CD4-positive, alpha-beta T cell treated with Interleukin-6 at 100 ng/mL for 8 hours (primary cell): ENCODE measurements at places on chromosomes 12 and 14.
A peak's percentile ranks its signal among the peaks of the same experiment; 100 is the strongest.

GRCh38 chr14:76101391-76102379 is 50.0 kb upstream of the GPATCH2L start:
- no peak for DNase-seq

DNA sequence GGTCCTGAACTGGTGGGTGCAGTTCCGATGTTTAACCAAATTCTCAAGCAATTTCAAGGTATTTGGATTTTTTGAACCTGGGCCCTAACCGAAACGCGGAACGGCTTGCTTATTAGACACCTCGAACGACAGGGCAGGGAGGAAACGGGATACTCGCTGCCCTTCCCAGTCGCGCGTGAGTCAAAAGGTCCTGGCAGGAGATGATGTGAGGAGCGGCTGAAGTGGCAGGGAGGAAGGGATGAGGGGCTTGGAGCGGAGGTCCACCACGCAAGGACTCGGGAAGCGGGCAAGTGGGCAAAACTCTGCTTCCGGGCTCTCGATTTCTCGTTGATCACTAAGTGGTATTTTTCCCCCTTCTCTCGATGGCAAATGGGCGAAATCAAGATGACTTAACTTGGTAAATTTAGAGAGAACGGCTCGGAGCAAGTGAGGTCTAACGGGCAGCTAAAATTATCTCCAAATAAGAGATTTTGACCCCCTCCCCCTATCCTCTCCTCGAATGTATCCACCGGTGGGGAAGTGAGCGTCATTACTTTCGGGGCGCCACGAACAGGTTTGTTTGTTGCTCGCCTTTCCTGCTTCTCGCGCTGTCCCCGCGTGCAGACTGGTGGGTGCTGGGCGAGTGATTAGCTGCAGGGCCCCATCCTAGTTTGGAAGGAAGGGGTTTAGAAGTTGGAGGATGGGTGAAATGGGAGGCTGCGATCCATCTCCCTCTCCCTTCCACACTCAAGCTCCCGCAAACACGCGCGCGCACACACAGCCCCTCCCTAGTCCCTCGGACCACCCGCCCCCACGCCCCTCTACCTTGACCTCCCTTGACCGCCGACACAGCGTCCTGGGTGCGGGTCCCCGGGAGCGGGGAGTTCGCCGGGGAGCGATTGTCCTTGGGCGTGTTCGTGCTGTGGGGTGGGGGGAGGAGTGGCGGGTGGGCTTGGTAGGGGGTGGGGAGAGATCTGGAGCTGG is 986 bp upstream of the NTF3 start:
- no peak for DNase-seq

DNA sequence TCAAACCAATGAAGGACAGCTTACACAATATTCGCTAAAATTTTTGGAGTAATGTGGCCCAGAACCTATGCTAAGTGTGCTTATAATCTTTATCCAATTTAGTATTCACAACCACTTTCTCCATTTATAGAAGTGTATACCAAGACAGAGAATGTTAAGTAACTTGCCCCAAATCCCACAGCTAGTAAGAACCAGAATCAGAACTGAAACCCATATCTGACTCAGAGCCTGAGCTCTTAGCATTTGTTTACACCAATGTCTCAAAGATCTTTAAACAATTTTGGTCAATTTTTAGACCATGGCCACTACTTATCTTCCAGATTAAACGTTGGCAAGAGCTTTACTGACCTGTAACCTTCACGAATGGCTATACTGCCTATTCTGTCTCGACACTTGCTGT is 53.0 kb downstream of the PAPLN start:
- no peak for DNase-seq

DNA sequence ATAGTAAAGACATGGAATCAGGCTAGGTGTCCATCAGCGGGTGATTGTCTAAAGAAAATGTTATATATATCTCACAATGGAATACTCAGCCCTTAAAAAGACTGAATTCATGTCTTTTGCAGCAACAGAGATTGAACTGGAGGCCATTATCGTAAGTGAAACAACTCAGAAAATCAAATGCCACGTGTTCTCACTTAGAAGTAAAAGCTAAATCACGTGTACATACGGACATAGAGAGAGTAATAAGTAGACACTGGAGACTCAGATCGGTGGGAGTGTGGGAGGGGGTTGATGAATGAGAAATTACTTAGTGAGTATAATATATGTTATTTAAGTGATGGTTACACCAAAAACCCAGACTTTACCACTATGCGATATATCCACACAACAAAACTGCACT is 266.3 kb upstream of the PPFIA2 start:
- no peak for DNase-seq

DNA sequence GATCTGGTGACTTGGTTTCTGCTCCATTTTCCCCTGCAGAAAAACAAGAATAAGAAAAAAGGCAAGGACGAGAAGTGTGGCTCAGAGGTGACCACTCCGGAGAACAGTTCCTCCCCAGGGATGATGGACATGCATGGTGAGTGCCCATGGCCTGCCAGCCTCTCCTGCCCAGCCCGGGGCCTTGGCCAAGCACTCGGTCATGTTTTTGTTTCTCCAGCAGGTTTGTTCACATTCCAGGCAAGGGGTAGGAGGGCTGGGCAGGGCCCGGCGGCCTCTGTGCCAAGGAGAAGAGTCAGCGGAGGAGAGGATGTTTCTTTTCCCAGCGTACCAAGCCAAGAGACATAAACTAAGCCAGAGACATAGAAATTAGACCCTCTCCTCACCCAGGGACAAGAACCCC is 13.6 kb downstream of the BCL7A start:
- no peak for DNase-seq

GRCh38 chr14:95296966-95297365 is 22.7 kb downstream of the CLMN start:
- no peak for DNase-seq

- no peak for DNase-seq
Measured at GRCh38 chr14:72903716-72904115, 9.8 kb upstream of the DPF3 start.

DNA sequence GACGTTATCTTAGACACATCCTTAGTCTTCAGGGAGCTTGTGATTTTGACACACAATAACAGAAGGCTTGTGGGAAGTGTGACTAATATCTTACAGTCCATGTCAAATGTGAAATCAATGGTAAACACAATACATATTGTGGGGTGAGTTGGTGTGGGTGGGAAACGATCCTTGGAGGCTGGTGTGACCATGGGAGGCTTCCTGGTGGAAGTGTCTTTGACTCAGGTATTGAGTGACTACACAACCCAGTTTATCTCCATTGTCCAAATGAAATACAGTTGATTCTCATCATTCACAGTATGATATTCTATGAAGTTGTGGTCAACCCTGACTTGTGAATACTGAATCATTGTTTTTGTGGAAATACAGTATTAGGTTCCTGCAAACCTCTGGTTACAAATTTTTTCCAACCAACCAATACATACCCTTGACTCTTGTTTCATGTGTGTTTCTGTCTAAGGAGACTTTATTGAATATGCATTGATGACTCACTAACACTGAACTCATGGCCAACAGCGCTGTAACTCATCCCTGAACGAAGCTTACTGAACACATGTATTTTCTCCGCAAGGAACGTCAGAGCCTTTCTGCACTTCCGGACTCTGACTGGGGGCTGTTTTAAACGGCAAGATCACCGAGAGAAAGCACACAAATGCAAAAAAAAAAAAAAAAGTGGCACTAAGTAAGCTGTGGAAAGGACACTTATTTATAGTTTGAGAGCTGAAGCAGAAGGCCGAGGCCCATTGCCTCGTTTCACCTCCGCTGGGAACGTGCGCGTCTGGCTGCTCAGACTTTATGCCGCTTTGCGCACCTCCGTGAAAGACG is 59.0 kb downstream of the CLMN start:
- no peak for DNase-seq

GRCh38 chr12:3645091-3645490 is 107.8 kb downstream of the CRACR2A start:
- DNase-seq: no peak

- DNase-seq: no peak
Measured at GRCh38 chr14:83395321-83395720, 1861.7 kb upstream of the SEL1L start.

DNA sequence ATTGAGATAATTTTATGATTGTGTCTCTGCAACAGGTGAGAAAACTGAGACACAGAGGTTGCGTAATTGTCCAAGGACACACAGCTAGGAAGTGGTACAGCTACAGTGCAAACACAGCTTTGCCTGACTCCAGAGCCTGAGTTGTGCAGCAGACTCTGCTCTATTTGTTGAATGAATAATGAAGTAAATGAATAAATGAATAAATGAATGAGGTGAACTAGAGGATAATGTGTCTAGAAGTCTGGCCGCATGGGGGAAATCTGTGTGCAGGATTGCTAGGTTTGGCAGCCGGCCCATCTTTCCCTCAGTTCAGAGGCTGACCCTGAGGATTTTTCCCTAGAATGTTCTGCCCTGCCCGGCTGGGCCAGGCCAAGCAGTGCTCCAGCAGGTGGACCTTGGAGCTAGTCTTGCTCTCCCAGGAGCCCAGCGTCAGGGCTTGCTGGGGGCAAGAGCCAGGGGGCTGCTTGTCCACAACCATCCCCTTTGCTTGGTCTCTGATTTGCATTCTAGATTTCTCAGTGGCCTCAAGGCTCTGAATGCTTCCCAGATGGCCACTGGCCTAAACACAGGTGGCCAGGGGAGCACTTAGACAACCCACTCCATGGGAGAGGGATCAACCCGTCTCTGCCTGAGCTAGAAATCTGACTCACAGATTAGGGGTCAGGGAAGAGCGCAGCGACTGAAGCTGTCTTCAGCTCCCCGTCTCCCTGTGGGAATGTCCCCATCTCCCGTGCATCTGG is 225.2 kb downstream of the C12orf75 start:
- no peak for DNase-seq

DNA sequence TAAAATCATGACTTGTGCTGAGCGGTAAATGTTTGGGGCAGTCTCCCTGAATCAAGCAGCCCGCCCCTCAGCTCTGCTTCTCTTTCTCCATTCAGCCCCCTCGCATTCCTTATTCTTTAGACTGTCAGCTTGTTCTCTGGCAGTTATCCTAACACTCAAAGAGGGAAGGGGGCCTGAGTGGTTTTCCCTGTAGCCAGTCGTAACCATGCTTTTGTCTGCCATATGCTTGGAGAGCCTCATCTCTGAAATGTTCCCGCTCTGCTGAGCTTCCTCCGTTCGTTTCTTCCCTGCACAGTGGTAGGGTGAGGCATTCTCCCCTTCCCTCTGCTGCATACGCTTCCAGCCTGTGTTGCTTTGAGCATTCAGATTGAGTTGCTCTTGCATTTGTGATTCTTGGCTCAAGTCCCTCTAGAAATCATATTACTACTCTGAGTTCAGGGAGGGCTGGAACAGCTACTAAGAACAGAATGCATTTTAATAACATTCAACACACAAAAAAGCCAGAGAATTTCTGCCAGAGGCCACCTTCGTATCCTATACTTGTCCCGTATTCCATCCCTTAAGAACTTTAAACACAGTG is 119.7 kb downstream of the FBXL14 start:
- no peak for DNase-seq

DNA sequence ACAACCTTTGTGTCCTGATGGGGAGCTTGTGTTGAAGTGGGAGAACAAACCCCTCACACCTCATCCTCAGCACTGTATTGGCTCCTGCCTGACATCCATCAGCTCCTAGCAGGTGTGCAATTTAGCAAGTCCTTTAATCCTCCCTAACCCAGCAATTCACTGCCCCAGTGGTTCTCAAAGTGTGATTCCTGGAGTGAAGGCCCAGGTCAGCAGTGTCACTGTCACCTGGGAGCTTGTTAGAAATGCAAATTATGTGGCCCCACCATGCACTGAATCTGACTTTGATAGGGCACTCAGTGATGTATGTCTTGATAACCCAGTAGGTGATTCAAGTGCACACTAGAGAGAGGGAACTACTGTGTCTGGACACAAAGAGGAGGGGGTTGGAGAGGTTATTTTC is 133.6 kb downstream of the FGD4 start:
- no peak for DNase-seq

GRCh38 chr12:6361834-6362233 is 13.5 kb downstream of the SCNN1A start:
- peak; percentile 44 for DNase-seq

DNA sequence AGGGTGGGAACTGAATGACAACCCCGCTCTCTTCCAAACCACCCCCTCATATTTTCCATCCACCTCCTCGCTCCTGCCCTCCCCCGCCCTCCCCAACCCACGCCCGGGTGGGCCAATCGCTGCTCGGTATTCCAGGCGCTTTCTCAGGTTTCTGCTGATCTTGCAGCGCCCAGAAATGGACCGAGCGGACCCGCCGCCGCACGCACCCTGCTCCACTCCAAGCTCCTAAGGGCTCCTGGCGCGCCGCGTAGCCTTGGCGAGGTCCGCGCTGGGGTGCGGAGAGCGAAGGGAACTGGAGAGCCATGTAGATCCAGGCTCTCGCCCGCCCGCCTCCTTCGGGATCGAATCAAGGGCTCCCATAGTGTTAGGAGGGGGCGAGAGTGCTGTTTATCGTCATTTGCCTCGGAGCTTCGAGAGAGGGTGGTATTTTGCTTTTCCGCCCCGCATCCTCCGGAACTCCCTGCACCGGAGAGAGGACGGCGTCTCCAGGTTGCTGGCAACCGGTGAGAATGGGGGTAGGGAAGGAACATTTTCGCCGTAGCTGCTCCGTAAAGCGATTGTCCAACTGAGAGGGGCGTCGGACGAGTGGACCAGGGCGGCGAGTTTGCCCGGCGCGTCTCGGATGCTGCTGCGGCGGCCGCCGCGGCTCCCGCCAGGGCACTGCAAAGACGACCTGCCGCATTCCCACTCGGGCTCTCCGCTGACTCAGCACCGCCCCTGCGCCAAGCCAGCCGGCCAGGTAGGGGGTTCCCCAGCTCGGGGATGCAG is at the start of gene KCNA1:
Gene KCNA1 (plus strand): TSS at position 172 of the 768 bp plus-strand sequence. CDS start 1,474 bp downstream, outside the sequence.
- no peak for DNase-seq

DNA sequence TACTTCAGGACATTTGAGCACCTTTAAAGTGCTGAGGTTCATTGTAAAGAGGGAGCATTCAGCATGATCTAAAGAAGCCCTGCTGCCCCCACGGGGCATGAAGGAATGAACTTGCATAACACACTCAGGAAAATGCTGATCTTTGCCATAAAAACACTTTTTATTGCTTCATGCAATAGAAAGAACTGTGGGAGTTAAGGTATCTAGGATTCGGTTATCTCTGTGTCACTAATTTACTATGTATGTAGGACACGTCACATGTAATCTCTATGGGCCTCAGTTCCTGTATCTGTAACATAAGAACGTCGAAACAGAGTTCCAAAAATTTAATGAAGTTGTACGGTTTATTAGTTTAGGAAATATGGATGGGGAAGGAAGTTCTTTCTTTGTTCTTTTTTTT is 33.0 kb downstream of the BTBD7 start:
- DNase-seq: no peak
